Forelimb muscle (tissue), 1 donor: ENCODE measurements at places on chromosomes 12 and 14. TPM values are rescaled to one million over a fixed set of nuclear protein-coding genes. Genes with fewer than 3 reads are reported as not detected.

CELA1 gene
- not detected for polyA plus RNA-seq

- DNase-seq, result no peak
Measured at GRCh38 chr14:95897280-95897679, 20.6 kb downstream of the TUNAR start.

- no peak for DNase-seq
Measured at GRCh38 chr14:92607702-92608429, 94.3 kb downstream of the RIN3 start.

GRCh38 chr14:100241279-100241678, 2.3 kb downstream of the YY1 start:
- DNase-seq, result no peak

- DNase-seq, result no peak
Measured at GRCh38 chr14:87492561-87492960, 500.4 kb downstream of the GALC start.

DBX2 gene
- polyA plus RNA-seq, result 0.16 TPM

DNA sequence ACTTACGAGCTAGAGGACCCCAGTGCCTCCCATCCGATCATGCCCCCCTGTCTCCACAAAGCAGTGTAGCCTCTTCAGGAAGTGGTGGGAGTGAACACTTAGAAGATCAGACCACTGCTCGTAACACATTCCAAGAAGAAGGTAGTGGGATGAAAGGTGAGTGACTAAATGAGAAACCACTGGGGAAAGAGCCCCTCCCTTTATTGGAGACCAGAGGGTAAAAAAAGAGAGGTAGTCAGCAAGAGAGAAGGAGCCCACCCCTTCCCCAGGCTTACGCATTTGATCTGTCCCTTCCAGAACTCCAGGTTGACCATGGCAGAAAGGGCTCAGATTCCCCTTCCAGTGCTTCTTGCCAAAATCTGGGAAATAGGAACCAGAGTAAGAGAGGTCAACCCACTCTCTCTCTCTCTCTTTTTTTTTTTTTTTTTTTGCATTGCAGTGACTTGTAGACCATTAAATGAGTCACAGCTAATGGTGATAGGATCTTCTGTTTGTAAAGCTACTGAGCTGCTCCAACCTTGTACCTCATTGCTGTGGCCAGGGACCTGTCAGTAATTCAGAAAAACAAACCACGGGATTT, 165.4 kb downstream of the GCH1 start:
- no peak for DNase-seq

GRCh38 chr12:103696101-103696500, 109.0 kb downstream of the STAB2 start:
- no peak for DNase-seq

GRCh38 chr12:38934686-38935085, 29.3 kb upstream of the CPNE8 start:
- no peak for DNase-seq

GRCh38 chr12:6263931-6264330, 46.6 kb upstream of the PLEKHG6 start:
- DNase-seq, result no peak

ZDHHC22 gene
- polyA plus RNA-seq, result 0.87 TPM

- DNase-seq, result no peak
Measured at GRCh38 chr14:69287098-69288010, 27.4 kb downstream of the GALNT16 start.

DNA sequence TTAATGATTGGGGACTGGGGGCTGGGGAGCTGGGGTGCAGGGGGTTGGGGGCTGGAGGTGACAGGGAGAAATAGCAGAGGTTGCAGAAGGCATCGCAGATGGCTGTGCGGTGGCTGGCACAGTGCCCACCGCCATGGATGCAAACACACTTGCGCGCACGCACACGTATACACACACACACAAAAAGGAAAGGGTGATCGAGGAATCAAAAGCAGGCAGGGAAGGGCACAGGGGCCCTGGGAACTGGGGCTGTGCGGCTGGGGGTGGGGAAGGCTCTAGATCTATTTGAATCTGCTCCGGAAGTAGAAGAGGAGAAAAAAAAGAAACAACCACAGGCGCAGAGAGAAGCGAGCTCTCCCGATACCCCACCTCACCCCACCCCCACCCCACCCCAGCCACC, 39.4 kb downstream of the ZFHX2 start:
- no peak for DNase-seq

KLHDC1 gene
- polyA plus RNA-seq, result 5.1 TPM

HOXC12 gene
- not detected for polyA plus RNA-seq

- DNase-seq, result no peak
Measured at GRCh38 chr12:7656121-7656520, 9.6 kb downstream of the APOBEC1 start.

- no peak for DNase-seq
Measured at GRCh38 chr12:46571608-46572007, 199.0 kb upstream of the SLC38A2 start.

DNA sequence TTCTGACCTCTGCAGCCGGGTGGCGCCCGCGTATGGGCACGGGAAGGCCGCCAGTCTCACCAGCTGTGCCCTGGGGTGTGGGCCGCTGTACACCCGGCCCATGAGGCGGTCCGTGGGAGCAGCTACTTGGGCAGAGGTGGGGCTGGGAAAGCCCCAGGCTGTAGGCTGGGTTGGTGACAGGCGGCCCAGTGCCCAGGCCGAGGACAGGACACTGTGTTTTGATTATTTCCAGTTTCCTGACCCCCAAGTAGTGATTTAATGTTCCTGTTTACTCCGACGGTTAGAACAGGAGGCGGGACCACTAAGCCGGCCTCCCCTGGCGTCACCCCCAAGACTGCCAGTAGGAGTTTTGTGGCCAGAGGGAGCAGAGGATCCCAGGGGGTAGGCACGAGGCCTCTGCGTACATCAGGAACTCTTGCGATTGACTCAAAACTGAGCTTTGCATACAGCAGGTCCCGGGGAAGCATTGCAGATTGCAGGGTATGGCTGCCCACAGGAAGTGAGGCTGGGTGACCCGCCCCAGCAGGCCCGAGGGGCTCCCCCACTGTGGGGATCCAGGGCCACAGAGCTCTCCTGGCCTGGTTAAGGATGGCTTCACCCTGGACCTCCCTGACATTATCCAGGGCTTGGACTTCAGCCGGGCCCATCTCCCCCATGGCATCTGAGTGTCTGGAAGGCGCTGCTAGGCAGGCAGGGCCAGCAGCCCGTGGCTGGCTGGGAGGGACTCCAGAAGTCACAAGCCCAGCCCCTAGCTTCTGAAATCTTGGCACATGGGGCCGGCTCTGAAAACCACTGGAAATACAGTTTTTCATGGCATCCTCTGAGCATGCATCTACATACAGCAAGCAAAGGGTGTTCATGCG, 42.5 kb upstream of the DIO3 start:
- DNase-seq, result no peak

- DNase-seq, result no peak
Measured at GRCh38 chr12:18454330-18454729, 193.0 kb downstream of the PIK3C2G start.

GRCh38 chr14:101355284-101355683, 206.0 kb upstream of the DIO3 start:
- no peak for DNase-seq

DNA sequence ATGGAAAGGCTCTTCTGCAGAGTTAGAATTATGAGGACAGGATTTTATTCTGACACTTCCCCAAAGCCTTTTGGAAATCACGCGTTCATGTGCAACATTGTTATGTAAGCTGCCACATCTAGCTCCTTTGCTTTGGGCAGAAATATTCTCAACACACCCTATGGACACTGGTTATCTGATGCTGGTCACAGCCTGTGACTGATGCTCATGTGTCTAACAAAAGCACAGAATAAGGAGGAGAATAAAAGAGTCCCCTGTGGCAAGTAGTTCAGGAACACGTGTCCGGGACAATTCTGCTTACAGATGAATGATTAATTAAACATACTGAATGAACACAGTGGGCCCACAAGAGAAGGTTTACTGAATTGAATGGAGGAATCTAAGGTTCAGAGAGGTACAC, 22.1 kb downstream of the FOXN3 start:
- DNase-seq, result no peak

DNA sequence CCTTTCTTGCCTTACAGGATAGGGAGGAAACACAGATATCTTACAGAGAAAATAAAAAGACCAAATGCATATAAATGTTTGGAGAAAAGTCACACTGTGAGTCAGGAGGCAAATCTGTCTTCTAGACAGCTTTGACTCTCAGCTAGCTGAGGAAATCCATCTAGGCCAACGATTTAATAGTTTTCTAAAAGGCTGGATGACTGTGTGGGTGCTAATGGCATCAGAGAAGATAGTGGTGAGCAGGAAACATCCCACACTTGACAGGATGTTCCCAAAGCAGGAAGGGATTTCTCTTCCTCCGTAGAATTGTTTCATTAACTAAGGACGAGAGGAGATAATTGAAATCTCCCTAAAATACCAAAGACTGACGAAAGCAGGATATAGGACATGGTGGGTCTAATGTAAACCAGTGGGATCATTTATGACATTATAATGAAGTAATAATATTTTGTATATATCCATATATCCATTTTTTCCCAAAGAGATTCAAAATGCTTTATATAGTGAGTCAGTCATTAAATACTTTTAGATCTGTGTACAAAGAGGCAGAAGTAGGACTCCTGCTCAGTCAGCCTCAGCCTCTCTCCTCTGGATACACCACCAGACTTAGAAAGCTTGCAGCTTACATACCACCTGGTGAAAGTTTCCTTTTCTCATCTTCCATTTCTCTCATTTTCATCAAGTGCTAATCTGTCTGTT, 44.3 kb upstream of the PSMA6 start:
- no peak for DNase-seq

SUDS3 gene
- 29.3 TPM for polyA plus RNA-seq

DNA sequence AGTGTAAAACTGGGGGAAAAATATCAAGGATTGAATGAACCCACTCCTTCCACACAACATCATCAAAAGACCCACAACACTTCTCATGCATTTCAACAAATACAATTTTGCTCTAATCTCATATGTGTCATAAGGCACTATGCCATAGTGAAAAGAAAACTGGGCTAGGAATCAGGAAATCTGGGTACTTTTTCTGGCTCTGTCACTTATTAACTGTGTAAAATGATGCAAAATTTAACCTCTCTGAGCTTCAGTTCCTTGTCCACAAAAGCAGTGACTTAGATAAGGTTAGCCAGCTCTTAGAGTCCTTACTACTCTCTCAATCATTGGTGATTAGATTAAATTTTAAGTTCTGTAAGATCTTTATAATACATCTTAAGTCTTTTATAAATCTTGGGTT, 250.5 kb upstream of the SOX5 start:
- DNase-seq, result no peak

- no peak for DNase-seq
Measured at GRCh38 chr14:62468946-62469345, 576.3 kb downstream of the KCNH5 start.
